ENCODE measurements at places on chromosomes 3 and 15.

DNA sequence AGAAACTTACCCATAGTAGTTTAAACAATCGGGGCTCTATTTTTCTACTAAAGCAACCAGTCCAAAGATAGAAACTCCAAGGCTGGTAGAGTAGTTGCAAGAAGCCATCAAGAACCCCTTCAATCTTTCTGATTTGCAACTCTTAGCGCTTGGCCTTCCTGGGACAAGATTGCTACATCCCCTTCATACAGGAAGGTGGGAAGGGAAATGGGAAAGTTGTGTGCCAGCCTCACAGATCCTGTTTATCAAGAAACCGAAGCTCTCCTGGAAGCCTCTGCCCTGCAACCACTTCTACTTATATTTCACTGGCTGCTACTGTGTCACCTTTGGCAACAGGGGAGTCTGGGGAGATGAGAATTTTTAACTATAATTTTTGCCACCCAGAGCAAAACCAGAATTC, 46.2 kb downstream of the OSBPL10 start:
- no peak for DNase-seq

- no peak for DNase-seq
These were observed 904.6 kb downstream of the PDCD6IP start for GRCh38 chr3:34703053-34703452.

DNA sequence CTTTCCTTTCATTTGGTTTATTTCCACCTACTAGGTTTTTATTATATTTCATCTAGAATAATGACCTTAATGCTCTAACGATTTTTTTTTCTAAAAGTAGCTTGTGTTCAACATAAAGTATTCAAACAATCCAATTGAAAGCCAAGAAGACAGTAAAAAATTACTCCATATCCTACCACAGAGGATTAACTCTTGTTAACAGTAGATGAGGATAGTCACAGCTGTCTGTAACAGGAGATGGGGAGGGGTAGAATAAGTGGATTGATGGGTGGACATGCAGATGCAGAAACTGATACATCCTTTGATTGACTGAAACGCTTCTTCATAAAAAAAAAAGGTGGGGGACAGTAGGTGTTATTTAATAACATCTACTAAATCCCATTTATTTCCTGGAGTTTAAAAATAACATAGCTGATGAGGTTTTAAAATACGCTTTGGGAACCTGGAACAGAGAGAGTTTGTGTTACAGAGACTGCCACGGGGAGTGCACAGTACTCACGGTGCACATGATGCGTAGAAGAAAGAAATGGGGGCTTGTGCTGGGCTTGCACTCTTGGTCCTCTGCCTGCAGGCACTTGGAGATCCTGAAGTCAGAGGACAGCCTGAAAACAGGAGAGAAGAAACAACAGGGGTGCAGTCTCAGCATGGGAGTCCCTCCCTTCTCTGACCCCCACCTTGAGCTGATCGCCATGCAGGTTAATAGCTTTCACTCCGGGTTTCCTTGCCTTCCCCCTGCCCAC, 226.7 kb downstream of the THSD4 start:
- no peak for DNase-seq

DNA sequence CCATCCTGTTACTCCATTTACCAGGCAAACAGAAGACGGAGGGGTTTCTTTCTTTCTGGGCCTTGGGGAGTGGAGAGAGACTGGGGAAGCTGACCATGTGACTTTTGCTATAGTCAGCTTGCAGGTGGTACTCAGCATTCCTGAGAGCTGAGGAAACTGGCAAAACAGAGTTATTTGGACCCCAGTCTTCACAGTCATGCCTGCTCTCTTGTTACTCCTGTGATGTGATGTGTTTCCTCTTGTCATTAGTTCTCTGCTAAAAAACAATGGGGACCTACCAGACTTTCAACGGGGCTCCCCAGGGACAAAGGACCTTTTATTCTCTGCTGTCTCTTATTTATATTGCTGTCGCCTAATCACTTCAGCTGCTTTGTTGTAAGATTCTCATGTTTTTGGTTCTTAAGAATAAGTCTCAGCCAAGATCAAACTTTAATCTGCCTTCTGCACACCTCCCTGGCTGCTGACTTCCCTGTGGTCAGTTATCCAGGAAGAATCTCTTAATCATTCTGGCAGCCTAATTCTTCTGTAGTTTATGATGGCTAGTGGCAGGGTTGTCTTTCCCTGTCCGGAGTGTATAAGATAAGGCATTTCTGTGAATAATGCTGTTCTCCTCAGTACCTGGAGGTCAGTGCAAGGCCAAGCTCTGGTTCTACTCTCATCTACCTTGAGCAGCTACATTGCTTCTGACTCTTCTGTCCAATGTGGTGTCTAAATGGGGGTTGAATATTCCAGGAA, 8.8 kb downstream of the STARD9 start:
- DNase-seq: no peak

- no peak for DNase-seq
These were observed 122.2 kb upstream of the C2CD4B start for GRCh38 chr15:62287066-62287857.

GRCh38 chr3:40109641-40110490, 199.6 kb upstream of the EIF1B start:
- no peak for DNase-seq

DNA sequence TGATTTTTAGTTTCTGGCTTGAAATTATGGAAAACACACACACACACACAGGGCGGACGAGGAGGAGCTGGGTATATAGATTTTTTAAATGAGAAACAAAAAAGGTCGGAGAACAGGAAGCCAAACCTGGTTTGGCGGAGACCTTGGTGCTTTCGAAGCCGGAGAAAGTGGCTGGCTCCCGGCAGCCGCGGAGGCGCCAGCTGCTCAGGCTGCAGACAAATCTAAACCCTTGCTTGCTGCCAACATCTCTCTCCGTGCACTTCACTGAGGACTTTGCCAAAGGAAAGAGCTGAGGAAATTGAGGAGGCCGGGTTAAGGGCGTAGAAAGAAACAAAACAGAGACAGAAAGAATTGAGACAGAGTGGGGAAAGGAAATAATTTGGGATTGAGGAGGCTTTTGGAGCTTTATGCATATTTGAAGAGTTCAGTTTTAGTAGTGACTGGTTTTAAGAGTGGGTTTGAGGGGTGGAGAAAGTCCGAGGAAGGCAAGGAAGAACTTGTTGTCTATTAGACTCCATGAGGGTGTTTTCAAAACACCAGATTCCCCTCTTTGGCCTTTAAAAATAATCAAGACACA, 2.2 kb downstream of the ZIC1 start:
- DNase-seq: no peak

DNA sequence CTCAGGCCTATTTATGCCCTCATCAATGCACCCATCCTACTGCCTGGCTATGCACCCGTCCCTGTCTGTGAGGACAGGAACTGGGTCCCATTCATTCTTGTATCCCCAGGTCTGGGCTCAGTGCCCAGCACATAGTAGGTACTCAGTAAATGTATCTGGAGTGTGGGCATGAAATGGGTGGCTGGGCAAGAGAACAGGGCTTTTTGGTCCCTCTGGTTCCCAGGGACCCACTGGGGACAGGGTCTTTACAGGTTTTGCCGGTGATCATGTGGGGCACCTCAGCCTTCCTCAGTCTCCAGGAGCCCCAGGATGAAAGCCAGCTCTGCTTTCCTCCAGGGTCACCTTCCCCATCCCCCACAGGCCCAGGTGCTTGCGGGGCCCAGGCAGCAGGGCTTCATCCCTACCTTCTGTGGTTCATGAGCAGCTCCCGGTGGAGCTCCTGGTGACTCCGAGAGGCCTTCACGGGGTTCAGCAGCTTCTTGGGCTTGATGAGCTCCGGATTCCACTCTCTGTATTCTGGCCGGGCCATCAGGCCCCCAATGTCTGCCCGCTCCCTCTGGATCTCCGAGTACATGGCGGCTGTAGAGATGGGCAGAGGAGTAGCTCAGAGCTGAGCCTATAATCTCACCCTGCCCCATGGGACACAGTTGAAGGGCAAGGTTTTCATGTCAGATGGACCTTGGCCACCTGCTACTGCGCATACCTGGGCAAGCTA, 7.7 kb downstream of the FAM107A start:
- DNase-seq: no peak

GRCh38 chr3:89859757-89860156, 752.3 kb downstream of the EPHA3 start:
- no peak for DNase-seq

GRCh38 chr3:186458306-186459107, 85.7 kb downstream of the CRYGS start:
- DNase-seq: no peak

DNA sequence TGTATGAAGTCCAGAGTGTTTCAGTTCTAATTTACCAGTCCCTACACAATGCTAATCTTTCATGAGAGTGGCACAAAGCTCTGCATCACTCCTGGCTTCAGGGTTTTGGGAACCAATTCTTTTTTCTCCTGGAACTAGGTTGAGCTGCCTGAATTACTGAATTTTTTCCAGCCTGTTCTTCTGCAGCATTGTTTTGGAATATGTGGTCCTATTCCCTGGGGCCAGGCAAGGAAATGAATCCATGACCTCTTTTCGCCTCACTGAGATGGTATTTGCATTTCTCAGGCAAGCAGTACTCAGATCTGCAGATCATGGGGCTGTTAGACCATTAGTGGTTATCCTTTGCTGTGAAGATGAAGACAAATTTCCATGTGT, 25.6 kb upstream of the GPR171 start:
- DNase-seq: no peak

- DNase-seq: no peak
These were observed 339.2 kb upstream of the DCBLD2 start for GRCh38 chr3:99240700-99241099.

DNA sequence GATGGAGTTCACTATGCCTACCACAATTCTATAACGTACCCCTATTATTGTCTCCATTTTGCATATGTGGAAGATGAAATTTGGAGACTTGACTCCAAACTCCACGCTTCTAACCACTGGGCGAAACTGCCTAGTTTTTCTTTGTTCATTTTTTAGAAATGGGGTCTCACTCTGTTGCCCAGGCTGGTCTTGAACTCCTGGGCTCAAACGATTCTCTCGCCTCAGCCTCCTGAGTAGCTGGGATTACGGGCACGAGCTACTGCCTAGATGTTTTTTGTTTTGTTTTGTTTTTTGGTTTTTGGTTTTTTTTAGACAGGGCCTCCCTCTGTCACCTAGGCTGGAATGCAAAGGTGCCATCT, 584 bp upstream of the RPL32 start:
- DNase-seq: no peak

- no peak for DNase-seq
These were observed 151.2 kb downstream of the PLCL2 start for GRCh38 chr3:17035966-17036365.

DNA sequence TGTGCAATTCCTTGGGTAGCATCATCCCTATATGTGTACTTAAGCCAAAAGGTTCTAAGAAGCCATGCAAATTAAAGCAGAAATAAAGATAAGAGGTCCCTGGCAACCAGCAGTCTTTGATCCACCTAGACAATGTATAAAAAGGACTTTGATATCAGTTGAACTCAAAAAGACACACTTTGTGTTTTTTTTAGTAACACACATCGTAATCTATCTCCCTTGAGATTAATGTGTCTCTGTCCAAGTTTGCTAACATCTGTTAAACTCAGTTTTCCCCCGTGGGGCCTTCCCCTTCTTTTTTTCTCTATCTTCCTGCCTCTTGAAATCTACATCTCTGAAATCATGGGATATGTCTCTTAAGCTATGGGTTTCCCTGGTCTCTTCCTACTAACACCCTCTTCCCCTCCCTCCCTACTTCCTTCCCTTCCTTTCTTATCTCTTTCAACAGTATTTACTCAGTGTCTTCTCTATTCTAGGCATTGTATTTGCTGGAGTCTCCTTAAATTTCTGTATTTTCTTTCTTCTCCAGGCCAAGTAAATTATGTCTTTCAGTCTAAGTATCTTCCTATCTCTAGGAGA, 27.7 kb downstream of the ALDH1A2 start:
- DNase-seq: no peak

- no peak for DNase-seq
These were observed 16.7 kb upstream of the DENND6A start for GRCh38 chr3:57709559-57709958.

GRCh38 chr3:38644662-38645053, 4.8 kb downstream of the SCN5A start:
- no peak for DNase-seq

DNA sequence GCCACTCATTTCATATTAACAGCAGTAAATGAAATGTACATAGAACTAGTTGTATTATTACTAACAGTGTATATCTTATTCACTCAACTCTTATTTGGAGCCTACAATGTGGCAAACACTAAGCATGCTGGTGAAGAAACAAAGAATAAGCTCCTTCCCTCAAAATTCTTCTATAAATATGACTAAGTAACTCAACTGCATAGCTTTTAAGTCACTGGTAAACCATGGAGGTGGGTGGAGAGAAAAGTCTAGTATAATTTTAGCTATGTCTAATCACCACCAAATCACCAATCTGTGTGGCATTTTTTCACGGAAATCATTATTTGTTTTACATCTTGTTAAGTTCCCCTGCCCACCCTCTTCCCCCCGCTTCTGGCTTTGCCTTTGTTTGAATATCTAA, 17.5 kb downstream of the COPS2 start:
- no peak for DNase-seq

DNA sequence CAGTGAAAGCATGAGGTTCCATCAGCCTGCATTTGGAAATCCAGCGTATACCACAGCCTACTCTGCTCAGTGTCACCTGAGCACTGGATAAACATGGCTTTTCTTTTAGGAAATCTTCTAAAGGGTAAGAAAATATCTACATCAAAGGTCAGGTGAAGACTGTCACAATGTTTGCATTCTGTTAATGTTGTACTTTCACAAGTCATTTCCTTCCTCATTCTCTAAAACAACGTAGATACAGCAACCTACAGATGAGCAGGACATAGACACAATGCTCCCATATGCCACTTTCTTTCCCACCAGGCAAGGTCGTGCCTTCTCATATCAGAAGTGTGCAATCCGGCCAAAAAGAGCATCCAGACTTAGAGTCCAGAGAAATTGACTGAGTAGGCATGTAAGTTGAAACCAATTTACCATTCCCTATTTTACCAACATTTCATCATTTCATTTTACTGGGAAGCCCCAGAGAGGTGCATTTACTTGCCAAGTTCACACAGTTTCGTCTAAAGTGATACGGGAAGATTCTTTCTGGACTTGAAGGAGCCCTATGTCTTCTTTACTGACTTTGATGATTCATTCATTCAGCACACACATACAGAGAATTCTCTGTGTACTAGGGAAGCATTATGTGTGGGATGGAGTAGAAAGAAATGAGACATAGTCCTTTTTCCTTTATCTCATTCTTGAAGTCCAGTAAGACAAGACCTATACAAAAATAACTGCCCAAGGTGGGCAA, 30.6 kb upstream of the LPP start:
- DNase-seq: peak; percentile 18

Measured in activated CD4-positive, alpha-beta T cell treated with anti-CD3 and anti-CD28 coated beads, Interleukin-2, amount 50 U/mL, for 16 hours (primary cell).